ENCODE measurements at places on chromosomes 7 and 10.
A peak's percentile ranks its signal among the peaks of the same experiment; 100 is the strongest.

GRCh38 chr10:100103581-100103980, 21.9 kb upstream of the CPN1 start:
- DNase-seq, result no peak

- DNase-seq, result peak; percentile 79
These were observed 1.1 kb downstream of the FKBP9 start for GRCh38 chr7:32958046-32959025.

DNA sequence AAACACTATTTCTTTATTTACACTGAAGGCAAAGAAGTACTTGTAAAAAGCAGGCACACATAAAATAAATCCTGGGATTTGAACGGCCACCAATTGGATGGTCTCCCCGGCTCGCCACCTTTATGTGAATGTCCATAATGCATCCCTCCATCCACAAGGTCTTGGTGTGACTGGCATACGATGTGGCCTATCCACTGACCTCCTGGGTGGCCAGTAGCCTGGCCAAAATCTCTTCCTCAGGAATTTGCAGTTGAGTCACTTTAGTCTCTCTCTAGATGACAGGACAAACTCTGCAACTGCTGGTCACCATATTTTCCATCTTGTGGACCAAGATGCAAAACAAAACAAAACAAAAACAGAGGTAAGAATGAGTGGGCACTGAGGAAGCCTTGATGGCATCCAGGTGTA, 39.1 kb downstream of the CDK1 start:
- no peak for DNase-seq

GRCh38 chr7:73907554-73908122, 46.7 kb downstream of the TMEM270 start:
- no peak for DNase-seq

DNA sequence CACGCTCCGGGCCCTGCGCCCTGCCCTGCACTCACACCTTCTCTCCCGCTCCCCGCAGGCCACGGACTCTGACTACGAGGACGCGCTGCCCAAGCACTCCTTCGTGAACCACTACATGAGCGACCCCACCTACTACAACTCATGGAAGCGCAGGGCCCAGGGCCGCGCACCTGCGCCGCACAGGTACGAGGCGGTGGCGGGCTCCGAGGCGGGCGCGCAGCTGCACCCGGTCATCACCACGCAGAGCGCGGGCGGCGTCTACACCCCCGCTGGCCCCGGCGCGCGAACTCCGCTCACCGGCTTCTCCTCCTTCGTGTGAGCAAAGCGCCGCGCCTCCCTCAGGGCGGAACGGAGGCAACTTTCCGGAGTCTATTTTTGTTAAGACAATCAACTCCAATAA, 417.0 kb upstream of the FOXK1 start:
- DNase-seq, result no peak
